Activated T-helper 1 cell treated with Interleukin-2 at 50 U/mL for 16 hours (primary cell): ENCODE measurements at places on chromosomes 5 and 9.

DNA sequence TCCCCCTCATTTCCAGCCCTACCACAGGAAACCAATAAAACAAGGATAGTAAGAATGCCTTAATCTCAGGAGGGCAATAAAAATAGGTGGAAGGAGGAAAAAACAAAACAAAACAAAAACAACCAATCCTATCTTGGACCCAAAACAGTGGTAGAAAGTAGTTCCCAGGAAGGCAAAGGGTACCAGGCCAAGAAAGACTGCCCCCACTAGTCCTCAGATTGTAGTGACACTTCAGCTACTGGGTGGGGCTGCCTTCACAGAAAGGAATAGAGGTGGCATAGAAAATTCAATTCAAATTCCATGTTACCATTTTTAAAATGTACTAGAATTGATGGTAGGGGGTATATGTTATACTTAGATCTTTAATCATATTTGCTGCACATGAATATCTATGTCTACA, 59.3 kb downstream of the DPYSL3 start:
- DNase-seq, result no peak

- DNase-seq, result no peak
Measured at GRCh38 chr5:153658606-153659005, 168.1 kb downstream of the GRIA1 start.

- DNase-seq, result no peak
Measured at GRCh38 chr9:128055344-128056040, 11.6 kb downstream of the NAIF1 start.

DNA sequence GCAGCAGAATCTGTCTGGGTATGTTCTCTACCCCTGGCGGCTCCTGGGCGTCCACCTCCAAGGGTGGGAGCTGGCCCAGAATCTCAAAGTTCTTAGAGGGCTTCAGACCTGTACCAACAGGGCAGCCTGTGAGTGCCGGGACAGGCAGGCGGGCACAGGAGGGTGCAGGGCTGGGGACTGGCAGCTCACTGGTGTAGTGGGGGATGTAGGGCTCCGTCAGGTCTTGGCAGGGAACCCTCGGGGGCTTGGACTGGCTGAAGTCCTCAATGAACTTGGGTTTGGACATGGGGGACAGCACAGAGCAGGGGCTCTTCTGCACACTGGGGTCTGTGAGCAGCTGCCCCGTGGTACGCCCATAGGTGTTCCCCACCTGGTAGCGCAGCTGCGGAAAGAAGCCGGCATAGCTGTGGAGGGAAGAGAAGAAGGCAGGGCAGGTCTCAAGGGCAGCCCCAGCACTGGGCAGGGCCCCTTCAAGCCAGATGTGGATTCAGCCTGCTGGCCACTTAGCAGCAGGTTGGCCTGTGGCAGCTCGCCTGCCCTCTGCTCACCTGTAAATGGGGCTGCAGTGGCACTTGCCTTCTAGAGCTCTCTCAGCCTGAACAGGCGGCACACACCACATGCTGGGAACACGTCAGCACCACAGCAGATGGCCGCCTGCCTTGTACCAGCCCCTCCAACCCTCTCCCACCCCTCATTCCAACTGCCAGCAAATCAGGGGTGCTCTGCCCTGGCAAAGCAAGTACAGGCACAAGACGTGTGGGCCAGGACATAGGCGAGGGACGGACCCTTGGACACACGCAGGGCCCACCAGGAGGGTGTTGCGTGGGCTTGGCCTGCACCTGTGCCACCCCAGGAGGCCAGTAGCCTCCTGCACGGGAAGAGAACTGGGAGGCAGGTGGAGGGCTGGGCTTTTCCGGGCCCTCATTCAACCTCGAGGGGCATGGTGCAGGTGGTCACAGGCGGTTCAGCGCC, 4.6 kb downstream of the TUBB4B start:
- DNase-seq, result no peak

DNA sequence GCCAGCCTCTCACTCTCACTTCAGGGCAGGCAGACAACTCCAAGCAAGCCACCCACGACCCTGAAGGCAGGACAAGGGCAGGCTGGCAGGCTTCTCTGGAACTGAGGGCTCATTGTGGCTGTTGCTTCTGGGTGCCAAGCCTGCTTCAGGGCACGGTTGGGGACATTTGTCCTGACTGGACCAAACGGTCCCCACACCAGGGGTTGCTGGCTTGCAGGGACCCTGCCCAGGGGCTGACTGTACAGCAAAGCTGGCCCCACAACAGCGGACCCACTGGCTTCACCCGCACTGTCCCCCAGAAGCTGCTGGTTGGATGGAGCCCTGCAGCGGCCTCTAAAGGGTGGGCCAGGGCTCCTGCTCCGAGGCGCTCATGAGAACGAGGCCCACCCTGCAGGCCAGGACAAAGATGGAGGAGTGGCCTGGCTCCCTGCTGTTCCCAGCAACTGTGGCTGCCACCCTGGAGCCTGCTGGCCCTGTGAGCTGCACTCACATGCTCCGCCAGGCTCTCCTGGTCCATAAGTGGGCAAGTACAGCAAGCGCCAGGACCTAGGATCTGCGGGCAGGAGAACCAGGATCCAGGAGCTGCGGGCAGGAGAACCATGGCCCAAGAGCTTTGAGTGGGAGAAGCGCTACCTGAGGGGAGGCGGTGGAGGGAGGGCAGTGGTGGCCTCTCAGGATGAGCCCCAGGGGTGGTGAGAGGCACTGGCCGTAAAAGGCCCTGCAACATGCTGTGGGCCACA, 34.4 kb upstream of the NSMF start:
- DNase-seq, result no peak

- DNase-seq, result no peak
Measured at GRCh38 chr5:14487897-14488570, 93.6 kb upstream of the OTULINL start.

GRCh38 chr5:150523472-150524350, 15.8 kb downstream of the NDST1 start:
- DNase-seq, result no peak

GRCh38 chr5:93715761-93716160, 25.6 kb downstream of the POU5F2 start:
- DNase-seq, result no peak

GRCh38 chr5:81638471-81638870, 112.4 kb downstream of the SSBP2 start:
- DNase-seq, result no peak

GRCh38 chr5:146321571-146321970, 17.1 kb upstream of the POU4F3 start:
- DNase-seq, result no peak

GRCh38 chr5:76641514-76642120, 18.4 kb upstream of the F2RL2 start:
- DNase-seq, result peak; percentile 9
